ENCODE measurements at places on chromosomes 1 and 21.

DNA sequence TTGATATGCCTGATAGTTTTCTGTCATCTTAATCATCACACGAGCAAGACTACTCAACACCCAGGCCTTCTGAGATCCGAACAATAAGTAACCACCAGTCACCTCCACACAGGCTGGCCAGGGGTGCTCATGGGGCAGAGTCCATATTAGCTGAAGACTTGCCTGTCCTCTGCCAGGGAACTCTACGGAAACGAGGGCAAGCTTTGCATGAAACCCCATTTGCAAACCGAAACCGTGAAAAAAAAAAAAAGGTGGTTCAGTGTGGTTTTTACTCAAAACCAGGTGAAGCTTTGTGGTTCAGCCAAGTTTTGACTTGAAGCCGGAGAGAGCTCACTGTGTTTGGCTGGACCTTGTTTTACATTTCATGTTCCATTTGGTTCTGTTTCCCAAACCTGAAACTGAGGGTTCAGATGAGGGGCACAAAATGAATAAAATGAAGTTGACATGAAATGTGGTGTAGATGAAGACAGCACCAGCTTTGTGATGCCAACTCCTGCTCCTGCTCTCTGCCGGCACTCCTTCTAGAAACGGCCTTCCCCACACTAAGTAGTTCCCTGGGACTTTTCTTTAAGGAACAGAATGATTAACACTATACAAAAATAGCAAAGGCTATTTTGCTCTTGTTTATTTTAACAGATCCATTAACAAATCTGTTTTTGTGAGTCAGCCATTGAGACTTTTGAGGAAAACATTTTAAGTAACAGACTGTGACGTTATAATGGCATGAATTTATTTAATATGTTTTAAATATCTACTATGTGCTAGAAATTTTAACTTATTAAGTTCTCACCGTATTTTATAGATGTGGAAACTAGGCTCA lies 74.7 kb downstream of the RUNX1 start:
- DNase-seq, result no peak

- no peak for DNase-seq
Observed at GRCh38 chr1:172390301-172390682, 30.2 kb upstream of the C1orf105 start.

GRCh38 chr1:156725683-156726280 lies 2.5 kb upstream of the METTL25B start:
- DNase-seq, result peak; percentile 79

DNA sequence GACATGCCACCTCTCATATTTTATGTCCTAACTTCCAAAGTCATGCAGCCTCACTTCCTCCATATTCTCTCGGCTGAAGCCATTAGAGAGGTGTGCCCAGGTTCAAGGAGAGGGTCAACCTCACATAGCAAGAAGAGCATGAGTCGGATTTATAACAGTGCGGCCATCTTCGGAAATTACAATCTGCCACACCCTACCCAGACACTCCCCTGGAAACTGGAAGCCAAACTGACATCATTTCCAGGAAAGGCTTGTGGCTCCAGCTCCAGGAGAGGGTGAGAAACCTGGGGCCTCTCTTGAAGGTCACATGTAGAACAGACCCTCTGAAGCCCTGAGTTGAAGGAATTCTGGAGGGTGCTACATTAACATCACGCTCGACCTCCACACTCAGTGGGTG lies 73.5 kb downstream of the RRAGC start:
- DNase-seq, result no peak

DNA sequence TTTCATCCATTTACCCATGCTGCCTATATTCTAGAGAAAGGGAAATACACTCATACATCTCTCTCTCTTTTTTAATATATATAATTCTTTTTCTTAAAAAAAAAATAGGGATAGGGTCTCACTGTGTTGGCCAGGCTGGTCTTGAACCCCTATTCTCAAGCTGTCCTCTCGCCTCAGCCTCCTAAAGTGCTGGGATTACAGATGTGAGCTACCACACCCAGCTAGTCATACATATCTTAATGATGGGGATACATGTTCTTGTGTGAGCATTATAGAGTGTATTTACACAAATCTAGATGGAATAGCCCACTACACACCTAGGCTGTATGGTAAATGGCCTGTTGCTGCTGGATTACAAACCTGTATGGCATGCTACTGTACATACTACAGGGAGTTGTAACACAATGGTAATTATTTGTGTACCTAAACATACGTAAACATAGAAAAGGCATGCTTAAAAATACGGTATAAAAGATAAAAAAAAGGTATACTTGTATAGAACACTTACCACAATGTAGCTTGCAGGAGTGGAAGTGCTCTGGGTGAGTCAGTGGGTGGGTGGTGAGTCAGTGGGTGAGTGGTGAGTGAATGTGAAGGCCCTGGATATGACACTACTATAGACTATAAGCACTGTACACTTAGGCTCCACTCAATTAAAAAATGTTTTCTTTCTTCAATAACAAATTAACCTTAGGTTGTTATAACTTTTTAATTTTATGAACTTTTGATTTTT lies 72.9 kb downstream of the IVNS1ABP start:
- DNase-seq, result no peak

DNA sequence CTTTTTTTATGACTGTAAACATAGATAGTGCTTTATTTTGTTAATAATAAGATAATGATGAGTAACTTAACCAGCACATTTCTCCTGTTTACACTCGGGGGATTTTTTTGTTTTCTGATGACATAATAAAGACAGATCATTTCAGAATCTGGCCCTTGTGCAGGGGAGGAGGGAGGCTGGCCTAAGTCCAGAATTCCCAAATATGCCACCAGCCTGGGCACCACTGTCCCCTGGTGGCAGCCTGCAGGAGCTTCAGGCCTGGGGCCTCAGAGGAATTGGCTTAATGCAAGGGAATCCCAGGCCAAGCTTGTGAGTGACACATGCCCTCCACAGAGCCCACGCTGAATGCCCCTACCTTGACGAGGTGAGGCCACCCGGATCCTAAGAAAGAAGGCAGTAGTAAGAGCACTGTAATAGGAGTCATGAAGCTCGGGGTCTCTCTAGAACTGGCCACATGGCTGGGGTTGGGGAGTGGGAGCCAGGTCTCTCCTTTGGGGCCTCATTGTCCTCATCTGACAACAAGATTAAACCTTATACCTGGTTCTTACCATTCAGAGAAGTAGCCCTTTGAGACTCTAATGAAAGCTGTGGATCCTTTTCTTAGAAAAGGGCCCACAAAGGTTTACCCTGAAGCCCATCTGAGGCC lies 24.1 kb downstream of the ETNK2 start:
- peak; percentile 77 for DNase-seq

DNA sequence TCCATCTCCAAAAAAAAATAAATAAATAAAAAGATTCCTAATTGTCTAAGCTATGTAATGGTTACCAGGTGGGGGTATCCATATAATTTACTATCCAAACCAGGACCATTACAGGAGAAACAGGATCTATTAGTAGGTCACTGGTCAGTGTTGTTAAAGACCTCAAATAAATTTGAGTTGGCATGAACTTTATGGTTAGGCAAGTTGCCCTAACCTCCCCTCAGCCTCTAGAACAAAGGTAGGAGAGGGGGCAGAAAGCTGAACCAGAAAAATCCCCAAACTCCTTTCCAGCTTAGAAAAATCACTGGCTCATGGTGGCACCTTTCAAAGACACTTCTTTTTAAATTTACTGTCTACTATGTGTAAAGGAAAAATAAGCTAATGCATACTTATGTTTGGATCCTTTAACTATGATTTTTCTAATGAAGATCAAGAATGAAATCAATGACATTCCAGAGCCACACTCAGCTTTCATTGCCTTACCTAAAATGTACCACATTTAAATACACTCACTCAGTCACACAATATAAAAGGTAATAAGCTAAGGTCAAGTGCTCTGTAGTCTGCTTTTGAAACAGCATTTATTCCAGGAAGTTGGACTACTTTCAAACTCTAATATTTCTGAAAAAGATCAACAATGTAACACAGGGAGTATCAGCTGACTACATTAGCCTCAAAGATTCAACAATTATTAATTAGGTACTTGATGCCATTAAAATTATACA lies 13.8 kb downstream of the EIF4G3 start:
- DNase-seq, result no peak

DNA sequence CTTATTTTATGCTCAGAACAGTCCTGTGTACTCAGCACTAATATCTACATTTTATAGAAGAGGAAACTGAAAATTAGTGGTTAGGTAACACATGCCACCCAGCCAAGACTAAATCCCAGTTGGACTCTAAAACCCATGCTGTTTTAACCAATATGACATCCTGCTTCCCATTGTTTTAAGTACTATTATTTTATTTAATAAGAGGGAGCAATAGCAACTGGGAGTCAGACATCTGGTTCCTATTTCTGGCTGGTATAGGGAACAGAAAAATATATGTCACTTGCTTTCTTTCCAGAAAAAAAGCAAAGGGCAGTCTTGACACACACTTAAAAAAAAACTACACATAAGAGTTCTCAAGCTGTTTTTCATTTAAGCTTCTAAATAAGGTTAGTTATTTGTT lies 11.9 kb downstream of the KLHL12 start:
- peak; percentile 37 for DNase-seq

- no peak for DNase-seq
Observed at GRCh38 chr1:231159963-231160761, 1.7 kb upstream of the TRIM67 start.

DNA sequence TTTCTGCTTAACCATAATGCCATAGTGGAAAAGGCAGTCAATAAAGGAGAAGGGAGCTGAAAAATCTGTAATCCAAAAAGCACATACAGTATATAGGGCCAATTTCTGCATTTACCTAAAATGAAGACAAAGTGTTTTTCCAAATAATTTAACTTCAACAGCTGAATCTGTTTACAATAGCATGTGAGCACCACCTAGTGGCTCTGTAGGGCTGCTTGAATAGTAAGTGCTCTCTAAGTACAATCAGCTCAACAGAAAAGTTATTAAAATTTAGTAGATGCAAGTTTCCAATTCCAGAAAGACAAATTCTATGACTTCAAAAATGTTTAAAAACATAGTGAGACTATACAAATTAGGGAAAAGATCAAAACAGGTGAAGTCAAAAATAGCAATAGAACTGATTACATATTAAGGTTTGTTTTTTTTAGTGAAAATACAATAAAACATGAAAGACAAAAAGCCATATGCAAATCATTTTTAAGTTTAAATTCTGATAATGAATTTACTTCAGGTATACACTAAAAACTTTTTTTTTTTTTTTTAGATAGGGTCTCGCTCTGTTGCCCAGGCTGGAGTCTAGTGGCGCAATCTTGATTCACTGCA lies 220.0 kb downstream of the SETD4 start:
- DNase-seq, result peak; percentile 76

GRCh38 chr1:21655748-21656147 lies 13.4 kb downstream of the RAP1GAP start:
- DNase-seq, result no peak
